ENCODE measurements at places on chromosomes 1 and 21.

- no peak for DNase-seq
Measured at GRCh38 chr1:151739590-151740355, 18.5 kb downstream of the RIIAD1 start.

DNA sequence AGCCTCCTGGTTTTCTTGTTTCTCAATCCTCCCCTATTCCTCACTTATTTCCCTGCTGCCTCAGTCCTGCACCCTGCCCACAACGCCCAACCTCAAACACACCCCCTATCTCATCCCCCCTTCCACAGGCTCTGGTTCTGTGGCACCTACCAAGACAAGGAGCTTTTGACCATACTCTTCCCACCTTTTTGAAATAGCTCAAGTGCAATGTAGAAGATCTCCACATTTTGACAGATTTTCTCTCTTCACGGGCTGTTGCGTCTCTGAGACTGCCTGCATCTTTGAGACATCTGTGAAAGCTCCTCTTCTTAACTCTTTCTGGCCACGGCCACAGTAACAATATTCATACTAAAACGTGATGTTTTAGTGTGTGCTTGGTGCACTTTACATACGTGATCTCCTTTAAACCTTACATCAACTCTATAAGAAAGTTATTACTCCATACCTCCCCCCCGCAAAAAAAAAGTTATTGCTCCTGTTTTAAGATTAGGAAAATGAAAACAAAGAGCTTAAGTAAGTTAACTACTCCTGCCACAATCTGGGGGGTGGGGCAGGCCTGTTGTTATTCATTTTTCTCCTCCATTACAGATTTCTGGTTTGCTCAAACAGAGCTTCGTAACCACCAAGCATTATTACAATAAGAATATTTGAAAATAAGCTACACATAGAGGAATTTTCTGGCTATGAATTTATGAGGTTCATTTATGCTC is 1.8 kb upstream of the SERBP1 start:
- DNase-seq = no peak

DNA sequence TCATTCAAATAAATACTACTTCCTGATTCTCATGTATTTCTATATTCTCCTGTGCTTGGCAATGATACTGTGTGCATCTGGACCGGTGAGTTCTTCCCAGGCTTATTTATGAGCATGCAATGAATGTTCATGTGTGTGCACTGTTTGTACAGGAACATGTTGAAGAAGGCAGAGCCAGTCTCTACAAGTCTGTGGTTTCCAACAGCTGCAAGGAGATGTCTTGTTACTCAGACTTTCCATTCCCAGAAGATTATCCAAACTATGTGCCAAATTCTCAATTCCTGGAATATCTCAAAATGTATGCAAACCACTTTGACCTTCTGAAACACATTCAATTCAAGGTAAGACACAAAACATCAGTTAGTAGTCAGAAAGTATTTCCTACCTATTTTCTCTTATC is 19.1 kb downstream of the FMO1 start:
- no peak for DNase-seq

DNA sequence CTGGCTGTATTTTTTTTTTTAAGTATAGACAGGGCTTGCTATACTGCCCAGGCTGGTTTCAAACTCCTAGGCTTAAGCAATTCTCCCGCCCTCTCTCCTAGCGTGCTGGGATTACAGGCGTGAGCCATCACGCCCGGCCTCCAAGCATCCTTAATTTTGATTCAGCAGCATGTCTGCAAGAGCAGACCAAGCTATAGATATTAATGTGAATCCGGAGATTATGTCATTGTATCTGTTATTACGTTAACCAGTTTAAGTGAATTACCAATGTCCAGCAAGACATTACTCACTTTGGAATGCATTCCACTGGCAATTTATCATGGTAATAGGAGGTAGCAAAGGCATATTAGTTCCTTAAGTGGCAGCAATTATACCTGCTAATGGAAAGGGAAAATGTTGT is 179.7 kb downstream of the CHRM3 start:
- DNase-seq = no peak

- no peak for DNase-seq
Measured at GRCh38 chr1:39450956-39451606, 40.4 kb upstream of the BMP8A start.

DNA sequence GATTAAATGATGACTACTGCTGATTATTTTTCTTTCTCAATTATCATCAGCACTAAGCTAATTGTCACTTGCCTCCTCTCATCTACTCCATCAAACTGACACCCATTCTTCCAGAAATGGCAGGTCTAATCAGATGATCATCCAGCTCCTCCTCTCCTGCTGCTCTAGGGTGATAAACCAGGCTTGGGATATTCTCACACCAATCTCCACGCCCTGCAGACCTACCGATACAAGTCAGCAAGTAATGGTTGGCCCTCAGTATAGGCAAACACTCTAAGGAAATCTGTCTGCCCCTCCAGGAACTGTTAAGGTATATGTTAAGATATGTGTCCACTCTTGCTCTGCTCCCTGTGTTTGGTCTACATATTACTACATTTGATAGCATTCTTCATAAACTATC is 36.3 kb upstream of the C1orf21 start:
- DNase-seq = no peak

DNA sequence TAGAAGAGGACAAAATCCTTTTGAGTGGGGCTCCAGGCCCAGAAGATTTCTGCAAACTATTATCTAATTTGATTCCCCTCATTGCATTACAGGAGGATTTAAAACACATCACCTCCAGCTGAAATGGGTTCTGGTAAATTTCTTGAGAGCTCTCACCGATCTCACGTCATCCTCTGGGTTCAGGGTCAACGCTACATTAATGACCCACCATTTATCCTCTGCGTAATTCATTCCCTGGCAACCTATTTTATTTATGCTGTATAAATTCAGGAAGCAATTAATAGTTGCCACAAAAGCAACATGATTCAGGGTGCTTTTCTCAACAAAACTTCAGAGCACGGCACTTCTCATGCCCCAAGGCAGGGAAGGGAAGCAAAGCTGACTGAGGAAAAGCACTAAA is 38.9 kb downstream of the LMX1A start:
- no peak for DNase-seq

DNA sequence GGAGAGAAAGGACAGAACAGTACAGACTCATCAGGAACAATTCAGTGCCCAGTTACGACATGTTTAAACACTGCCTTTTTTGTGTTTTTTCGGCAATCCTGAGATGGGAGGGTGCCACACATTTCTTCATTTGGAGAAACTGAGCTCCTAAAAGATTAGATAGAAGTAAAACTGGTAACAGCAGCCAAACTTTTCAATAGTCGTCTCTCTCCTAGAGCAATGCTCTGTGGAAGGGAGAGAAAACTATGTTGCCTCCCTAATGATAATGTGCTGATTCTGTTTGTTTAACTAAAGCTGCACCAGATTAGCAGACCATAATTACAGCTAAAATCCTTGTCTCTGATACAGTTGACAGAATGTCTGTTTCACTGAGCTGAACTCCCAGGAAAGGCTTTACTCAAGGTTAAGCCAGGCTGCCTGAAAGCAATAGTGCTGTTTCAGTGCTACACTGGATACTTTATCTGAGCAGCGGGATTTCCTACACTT is 76.2 kb upstream of the CXADR start:
- DNase-seq = no peak

- no peak for DNase-seq
Measured at GRCh38 chr1:17108786-17109185, 10.5 kb downstream of the PADI2 start.

DNA sequence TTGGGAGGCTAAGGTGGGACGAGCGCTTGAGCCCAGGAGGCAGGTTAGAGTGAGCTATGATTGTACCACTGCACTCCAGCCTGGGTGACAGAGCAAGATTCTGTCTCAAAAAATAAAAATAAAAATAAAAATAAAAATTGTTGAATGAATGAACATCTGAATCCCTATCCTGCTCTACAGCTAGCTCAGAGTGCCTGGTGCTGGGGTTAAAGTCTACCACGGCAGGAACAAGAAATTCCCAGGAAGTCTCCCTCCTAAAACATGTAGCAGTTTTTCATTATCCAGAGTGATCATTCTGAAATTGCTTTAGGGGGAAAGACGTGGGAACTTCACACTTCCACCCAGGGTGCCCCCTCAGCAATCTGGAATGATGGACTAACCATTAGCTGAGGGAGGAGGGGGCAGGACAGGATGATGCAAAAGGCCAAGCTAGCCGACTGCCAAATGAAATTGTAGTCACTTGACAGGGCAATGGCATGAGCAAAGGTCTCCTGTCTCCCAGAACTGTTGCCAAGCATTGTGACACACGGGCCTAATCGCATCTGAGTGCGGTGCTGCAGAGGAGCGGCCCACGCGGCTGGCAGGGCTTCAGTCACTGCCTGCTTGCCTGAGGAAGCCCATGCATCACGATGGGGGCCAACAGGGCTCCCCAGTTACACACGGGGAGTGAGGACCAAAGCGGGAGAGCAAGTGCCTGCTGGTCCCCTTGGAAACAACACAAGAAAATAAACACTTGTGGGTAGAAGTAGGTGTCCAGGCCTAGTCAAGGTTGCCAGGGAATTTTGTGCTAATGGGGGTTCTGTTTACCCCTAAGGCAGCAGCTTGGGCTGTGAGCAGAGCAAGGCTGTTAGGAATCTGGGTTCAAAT is 85.7 kb downstream of the NENF start:
- DNase-seq = no peak
